Stimulated activated CD4-positive, alpha-beta T cell treated with anti-CD3 and anti-CD28 coated beads, Interleukin-15, amount 100 ng/mL, for 1 hour (primary cell): ENCODE measurements at places on chromosomes 13 and 19.
A peak's percentile ranks its signal among the peaks of the same experiment; 100 is the strongest.

DNA sequence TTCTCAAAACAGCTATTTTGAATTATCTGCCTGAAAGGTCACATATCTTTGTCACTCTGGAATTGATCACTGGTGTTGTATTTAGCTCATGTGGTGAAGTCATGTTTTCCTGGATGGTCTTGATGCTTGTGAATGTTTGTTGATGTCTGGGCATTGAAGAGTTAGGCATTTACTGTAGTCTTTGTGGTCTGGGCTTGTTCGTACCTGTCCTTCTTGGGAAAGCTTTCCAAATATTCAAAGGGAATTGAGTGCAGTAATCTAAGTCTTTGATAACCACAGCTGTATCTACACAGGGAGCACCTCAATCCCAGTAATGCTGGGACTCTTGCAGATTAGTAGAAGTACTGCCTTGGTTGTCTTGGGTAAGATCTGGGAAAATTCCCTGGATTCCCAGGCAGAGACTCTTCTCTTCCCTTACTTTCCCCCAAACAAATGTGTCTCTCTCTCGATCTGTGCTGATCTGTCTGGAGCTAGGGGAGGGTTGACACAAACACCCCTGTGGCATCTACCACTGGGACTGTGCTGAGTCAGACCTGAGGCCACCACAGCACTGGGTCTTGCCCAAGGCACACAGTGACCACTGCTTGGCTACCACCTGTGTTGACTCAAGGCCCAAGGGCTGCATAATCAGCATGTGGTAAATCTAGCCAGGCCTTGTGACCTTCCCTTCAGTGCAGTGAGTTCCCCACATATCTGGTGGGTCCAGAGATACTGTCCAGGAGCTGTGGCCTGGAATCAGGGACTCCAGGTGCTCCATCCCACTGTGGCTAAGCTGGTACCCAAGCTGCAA, 5.5 kb upstream of the CYP4F3 start:
- no peak for DNase-seq

DNA sequence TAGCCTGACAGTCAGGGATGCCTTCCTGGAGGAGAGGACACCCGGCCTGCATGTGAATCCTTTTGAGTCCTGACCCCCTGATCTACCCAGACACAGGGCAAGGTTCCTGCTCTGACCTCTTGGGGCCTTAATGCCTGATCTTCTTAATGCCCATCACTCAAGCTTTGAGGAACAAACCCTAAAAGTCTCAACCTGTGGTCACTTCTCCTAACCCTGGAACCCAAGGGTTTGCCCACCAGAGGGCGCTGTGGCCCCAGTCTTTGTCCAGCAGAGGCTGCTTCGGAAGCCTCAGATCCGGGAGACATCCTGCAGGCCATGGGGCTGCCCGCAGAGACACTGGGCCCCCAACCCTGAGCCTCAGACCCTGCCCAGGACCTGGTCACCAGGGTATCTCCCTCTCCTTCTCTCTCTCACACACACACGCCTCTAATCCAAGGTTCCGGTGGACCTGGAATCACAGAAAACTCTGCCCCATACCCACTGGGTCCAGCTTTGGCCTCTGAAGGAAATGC, 9.8 kb upstream of the DPF1 start:
- DNase-seq, result peak; percentile 51

GRCh38 chr13:73035660-73036059, 23.1 kb upstream of the KLF5 start:
- DNase-seq, result no peak

DNA sequence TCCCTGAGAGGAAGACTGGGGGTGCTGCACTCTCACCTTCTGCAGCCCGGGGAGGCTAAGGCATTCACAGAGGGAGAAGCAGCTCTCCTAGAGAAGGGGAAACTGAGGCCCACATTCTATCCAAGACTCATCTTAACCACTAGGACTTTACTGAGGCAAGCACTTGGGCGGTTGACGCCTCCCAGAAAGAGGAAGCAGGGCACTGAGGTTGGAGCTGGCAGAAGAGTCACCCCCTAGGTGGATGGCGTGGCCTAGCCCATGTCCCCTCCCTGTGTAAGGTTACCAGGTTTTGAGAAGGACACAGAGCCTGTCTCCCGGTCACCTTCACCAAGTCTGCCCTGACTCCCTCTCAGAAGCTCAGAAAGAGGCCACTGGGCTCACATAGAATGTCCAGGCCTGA, 2.7 kb downstream of the S1PR2 start:
- DNase-seq, result no peak

DNA sequence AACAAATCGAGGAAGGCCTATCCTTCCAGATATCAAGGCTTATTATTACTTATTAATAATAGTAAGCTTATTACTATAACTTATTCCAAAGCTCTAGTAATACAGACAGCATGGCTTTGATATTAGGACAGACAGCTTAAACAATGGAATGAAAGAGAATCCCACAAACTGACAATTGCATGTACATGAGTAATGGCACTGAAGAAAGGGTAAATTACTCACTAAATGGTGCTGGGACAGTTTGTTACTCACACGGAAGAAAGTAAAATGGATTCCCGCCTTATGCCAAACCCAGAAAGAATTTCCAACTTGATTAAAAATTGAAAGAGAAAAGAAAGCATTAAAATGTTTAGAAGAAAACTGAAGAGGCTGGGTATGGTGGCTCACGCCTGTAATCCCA, 60.3 kb downstream of the MIPEP start:
- DNase-seq, result no peak

DNA sequence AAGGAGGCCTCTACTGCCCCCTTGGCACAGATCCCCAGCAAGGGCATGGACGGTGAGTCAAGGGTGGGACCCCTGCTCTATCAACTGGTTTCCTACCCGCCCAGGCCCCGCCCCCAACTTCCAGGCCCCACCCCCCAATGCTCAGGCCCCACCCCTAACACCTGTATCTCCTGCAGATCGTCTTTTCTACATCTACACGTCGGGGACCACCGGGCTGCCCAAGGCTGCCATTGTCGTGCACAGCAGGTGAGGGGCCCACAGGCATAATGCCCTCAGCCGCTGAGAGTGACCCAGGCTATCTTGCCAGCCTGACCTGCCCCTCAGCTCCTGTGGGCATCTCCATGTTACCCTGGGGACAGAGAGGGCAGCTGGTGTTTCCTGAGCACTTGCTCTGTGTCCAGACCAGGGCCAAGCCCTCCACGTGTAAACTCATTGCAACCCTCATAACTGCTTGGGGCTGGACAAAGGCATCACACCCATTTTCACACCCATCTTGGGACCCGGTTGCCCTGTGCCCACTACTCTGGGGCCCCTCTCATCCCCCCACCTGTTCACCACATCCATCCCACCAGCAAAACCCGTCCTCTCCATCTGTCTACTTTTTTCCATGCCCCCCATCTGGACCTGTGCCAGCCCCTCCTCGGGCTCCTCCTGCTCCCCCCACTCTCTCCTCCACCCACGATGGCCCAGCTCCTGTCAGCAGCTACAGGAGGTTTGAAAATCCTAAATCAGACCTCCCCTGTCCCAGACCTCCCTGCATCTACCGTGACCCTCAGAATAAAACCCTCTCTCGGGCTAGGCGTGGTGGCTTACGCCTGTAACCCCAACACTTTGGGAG, 17.2 kb downstream of the SLC27A1 start:
- DNase-seq, result no peak

- DNase-seq, result no peak
Observed at GRCh38 chr13:99489028-99489427, 12.2 kb upstream of the TM9SF2 start.

DNA sequence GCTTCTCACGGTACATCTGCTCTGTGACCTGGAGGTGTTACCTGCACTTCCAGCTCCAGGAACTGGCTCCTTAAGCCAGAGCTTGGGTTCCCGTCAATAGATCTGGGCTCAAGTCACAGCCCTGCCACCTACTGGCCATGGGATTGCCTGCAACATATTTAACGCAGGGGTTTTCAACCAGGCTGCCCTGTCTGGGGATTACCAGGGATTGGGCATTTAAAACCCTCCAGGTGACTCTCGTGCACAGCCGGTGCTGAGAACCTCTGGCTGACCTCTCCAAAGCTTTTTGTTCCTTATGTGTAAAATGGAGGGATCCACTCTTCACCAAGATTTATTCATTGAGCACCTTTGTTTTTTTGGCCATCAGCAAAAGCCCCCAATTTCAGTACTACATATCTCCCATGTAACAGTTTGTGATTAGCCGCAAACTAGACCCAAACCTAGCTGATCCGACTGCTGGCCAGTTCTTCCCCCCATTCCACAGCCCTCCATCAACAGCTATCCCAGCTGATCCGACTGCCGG, 76.6 kb upstream of the STK24 start:
- peak; percentile 51 for DNase-seq
